ENCODE measurements at places on chromosomes 1 and 21. TPM values are rescaled to one million over a fixed set of nuclear protein-coding genes. Genes with fewer than 3 reads are reported as not detected.

Gene NECTIN4
- not detected for total RNA-seq

Gene OR2T35
- not detected for total RNA-seq

Gene SPATA17
- total RNA-seq: 0.44 TPM

Gene ANGEL2
- total RNA-seq: 41.3 TPM

Gene TMCC2
- total RNA-seq: 5.5 TPM

- H3K4me3 ChIP-seq: no peak overlapping the region
- H3K36me3 ChIP-seq: no peaks in the 10 kb centered on the region
- no peaks in the 10 kb centered on the region for H3K4me1 ChIP-seq
Observed at GRCh38 chr1:8241417-8242014, 76.4 kb upstream of the SLC45A1 start.

DNA sequence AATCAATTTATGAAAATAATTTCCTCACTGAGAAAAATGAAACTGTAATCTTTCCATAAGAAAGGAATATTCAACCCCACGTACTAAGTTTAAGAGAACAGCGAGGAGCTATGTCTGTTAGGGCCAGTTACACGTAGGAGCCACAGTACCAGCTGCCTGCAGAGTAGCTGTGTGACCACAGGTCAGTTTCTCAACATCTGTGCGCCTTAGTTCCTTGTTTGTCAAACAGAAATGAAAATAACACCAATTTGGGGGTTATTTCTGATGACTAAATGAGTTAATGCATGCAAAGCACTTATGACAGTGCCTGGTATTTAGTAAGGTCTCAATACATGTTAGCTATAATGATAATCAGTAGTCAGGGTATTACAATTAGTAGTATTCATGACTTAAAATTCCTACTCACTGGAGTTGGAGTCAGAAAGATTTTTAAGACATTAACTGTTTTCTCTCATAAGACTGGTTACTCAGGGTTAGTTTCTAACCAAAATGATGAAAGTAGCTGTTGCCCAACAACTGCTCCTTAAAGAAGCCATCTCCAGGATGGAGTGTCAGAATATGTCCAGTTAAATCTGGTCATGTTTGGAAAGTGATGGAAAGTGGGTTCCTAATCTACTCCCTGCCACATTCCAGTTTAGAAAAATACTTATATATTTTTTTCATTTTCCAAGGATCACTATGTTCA lies 85.8 kb upstream of the ZNF648 start:
- peak overlapping the region; percentile 54 for H3K27ac ChIP-seq
- no peaks in the 10 kb centered on the region for H3K27me3 ChIP-seq
- DNase-seq: peak; percentile 53
- H3K36me3 ChIP-seq: no peaks in the 10 kb centered on the region

- no peak for DNase-seq
- H3K4me1 ChIP-seq: no peaks in the 10 kb centered on the region
- no peak overlapping the region for H3K4me3 ChIP-seq
- H3K27ac ChIP-seq: no peak overlapping the region
Observed at GRCh38 chr1:19938472-19938871, 15.1 kb upstream of the PLA2G2E start.

DNA sequence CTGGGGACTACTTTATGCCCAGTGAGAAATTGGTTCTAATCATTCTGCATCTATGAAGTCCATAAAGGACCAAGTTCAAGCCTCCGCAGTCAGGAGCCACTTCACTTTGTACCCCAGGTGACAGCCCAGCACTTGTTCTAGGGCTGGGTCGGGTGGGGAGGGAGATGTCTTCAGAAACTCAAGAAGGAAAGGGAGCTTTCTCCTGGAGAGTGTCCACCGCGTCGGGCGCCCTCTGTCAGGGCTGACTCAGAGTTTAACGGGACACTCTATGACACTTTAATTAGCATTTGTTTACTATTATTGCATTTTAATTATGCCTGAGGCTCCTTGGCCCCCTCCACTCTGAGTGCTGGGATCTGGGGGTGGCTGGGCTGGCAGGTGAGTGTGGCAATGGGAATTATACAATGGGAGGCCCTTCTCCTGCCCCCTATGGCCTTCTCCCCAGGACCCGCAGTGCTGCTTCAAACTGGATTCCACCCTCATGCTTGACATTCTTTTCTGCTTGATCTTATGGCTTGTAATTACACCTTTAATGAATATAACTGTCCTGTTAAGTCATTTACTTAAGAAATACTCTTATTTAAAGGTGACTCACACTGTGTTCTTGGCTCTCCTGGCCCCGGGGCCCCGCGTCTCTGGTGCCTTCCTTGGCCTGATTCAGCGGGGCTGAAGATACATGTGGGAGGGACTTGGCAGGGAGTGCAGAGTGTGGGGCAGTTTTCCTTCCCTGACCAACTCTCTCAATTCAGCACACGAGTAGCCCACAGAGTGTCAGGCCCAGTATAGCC lies 136.6 kb downstream of the PLXNA2 start:
- H3K27ac ChIP-seq: no peak overlapping the region
- no peak for DNase-seq
- H3K27me3 ChIP-seq: no peaks in the 10 kb centered on the region
- H3K36me3 ChIP-seq: no peaks in the 10 kb centered on the region
- no peaks in the 10 kb centered on the region for H3K4me1 ChIP-seq
- no peak overlapping the region for H3K4me3 ChIP-seq

GRCh38 chr1:237112663-237113062 lies 70.7 kb downstream of the RYR2 start:
- no peak for DNase-seq
- H3K36me3 ChIP-seq: no peaks in the 10 kb centered on the region
- no peak overlapping the region for H3K4me3 ChIP-seq
- no peaks in the 10 kb centered on the region for H3K4me1 ChIP-seq

DNA sequence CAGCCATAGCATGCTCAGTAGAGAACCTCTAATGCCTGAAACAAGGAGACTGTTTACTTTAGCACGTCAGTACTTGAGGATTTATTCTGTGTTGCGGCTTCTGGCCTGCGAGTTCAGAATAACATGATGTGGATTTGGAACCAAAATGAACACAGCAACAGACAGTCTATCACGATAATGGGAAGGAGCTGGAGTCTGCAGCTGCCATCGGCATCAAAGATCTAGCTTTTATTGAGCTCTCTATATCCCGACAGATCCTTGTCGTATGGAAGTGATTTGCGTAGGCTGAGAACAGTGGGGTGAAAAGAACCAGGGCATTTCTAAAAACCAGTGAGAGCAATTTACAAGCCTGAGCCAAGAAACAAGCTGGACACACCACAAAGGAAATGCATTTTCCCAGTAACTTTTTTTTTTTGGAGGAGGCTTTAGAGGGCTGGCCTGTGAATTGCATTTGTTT lies 294.2 kb downstream of the KIF26B start:
- no peaks in the 10 kb centered on the region for H3K36me3 ChIP-seq
- H3K4me1 ChIP-seq: peaks cover 8% of the 10 kb centered on the region
- H3K4me3 ChIP-seq: no peak overlapping the region
- no peak overlapping the region for H3K27ac ChIP-seq
- H3K27me3 ChIP-seq: no peaks in the 10 kb centered on the region
